LoVo (cell line): ENCODE measurements at places on chromosomes 5 and 9.

DNA sequence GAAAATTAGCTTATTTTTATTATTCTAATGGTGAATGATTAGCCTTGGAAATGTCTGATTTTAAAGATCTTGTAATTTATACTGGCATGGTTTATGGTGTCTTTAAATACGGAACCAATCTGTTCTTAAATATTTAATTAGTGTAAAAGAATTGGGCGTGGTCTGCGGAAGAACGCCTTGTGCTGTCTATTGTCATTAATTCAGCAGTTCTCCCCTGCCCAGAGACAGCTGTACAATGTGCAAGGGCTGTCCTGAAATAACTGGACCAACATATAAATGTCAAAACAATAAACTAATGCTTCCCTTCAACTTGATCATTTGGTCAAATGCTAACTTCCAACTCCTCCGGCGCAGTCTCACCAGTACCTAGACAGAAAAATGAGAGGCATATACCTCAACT, 124.3 kb downstream of the CCDC192 start:
- DNase-seq = no peak

- no peak for DNase-seq
These were observed 10.3 kb upstream of the RIOK2 start for GRCh38 chr5:97193355-97193688.

- no peak for DNase-seq
These were observed 129.8 kb upstream of the ZNF366 start for GRCh38 chr5:72637058-72637457.

DNA sequence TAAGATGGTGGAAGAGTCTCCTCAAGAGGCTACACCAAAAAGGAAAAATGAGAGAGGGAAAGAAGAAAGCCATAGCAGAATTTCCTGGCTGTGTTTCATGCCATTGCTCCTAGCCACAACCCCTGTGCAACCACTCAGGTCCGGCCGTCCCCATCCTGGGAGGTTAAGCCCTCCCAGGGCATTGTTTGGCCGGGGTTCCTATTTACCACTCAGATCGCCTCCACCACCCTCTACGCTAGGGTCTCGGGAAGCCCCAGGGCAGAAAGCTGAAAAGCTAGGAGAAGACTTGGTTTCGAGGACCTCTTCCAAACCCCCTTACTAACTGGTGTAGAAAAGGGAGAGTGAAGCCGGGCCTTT, 715 bp downstream of the RC3H2 start:
- peak; percentile 17 for DNase-seq

GRCh38 chr5:148991566-148991965, 71.3 kb downstream of the SH3TC2 start:
- DNase-seq = no peak

DNA sequence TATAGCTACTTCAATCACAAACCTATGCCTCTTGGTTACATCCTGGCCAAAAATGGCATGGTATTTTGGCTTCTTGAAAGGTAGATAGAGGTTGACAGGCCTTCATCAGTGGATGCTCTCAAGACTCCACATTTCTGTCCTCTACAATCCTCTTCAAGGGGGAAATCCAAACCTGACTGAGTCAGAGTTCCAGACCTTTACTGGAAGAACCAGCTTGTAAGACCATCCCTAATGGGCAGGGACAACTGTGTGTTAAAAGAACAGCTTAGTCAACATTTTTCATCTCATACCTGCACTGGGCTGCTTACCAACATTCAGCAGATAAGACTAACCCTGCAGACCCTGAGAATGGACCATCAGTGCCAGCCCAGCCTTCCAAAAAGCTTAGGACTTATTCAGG, 155.7 kb downstream of the CDK5RAP2 start:
- DNase-seq = no peak

DNA sequence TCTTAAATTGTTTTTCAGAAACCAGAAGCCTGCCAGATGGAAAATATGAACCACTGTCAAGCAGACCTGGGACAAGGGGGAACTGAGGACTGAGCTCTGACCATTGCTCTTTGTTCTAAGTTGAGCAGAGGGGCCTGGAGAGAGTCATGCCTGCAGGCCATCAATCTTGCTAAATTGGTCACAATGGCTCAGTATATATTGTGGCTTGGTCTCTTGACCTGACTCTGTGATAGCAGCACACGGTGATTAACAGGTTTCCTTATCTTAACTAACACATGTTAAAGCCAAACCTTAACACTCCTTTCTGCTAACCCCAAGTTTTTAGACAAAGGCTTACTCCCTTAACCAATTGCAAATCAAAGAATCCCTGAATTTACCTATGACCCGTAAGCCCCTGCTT, 1281.2 kb upstream of the NUDT12 start:
- no peak for DNase-seq

DNA sequence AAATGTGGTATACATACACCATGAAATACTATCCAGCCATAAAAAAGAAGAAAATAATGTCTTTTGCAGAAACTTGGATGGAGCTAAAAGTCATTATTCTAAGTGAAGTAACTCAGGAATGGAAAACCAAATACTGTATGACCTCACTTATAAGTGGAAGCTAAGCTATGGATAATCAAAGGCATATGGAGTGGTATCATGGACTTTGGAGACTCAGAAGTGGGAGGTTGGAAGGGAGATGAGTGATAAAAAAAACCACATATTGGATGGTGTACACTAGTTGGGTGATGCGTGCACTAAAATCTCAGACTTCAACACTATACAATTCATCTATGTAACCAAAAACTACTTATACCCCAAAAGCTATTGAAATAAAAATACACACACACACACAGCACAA, 24.5 kb downstream of the ADAMTS12 start:
- no peak for DNase-seq

- DNase-seq = no peak
These were observed 5.2 kb upstream of the FCHSD1 start for GRCh38 chr5:141656396-141656795.

DNA sequence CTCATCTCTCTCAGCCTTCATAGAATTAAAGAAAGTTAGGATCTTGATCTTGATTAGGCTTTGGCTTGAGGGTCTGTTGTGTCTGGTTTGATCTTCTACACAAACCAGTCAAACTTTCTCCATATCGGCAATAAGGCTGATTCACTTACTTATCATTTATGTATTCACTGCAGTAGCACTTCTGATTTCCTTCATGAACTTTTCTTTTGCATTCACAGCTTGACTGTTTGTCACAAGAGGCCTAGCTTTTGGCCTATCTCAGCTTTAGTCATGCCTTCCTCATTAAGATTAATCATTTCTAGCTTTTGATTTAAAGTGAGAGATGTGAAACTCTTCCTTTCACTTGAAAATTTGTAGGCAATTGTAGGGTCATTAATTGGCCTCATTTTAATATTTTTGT, 62.8 kb downstream of the SH3RF2 start:
- DNase-seq = no peak

- DNase-seq = no peak
These were observed 12.2 kb upstream of the CLPTM1L start for GRCh38 chr5:1356873-1357787.

GRCh38 chr5:96930058-96930457, 5.8 kb upstream of the LNPEP start:
- DNase-seq = no peak

DNA sequence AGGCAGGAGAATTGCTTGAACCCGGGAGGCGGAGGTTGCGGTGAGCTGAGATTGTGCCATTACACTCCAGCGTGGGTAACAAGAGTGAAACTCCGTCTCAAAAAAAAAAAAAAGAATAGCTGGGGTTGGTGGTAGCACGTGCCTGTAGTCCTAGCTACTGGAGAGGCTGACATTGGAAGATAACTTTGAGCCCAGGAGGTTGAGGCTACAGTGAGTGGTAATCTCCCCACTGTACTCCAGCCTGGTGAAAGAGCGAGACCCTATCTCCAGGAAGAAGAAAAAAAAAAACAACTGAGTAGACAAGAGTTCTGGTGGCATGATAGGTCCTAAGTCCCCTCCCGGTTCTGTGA, 26.3 kb downstream of the GOLGA2 start:
- no peak for DNase-seq

DNA sequence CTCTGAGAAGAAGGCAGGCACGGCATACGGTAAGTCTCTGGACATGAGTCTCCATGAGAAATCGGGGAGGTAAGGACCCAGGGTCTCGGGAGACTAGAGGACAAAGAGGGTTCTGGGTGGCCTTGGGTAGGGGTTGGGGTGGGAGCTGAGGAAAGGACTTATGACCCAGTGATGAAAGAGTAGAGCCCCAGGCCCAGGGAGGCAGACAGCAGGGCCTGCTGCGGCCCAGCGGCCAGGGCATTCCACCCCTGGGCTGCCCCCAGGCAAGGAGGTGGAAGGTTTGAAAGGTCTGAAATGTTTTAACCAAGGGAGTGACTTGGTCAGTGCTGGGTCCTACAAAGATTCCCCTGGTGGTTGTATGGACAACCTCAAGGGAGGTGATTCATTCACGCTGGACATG, 89.1 kb downstream of the CRB2 start:
- no peak for DNase-seq

DNA sequence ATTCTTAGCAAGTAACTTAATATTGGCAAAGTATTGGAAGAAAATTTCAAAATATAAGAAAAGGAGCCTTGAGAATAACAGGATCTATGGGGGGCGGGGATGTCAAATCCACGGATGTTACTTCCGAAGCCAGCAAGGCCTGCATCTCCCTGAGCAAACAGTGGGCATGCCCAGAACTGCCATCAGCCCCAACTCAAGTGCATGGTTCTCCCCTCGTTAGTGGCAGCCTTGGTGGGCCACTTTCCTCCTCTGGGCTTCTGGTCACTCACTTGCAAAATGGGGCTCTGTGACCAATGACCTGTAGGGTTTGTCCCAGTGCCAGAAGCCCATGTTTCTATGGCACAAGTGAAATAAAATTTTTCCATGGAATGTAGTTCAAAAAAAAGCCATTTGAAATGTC, 27.2 kb upstream of the MED10 start:
- DNase-seq = no peak

DNA sequence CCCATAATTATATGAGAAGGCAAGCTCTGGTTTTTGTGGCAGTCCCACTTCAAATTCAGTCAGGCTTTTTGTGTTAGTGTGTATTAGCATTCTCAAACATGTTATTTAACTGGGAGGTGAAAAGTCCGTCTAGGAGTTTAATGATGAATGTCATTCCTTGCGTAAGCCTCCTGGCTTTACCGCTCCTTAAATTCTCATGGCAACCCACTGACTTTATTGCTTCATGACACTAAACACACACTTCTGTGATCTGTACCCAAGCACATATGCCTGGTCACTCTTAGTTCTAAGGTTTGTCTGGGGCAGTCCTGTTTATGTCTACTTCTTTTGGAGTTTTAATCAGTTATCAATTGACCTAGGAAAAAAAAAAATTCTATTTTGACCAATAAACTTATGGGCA, 677.9 kb upstream of the DMAC1 start:
- no peak for DNase-seq

GRCh38 chr5:126056352-126056751, 366.9 kb upstream of the GRAMD2B start:
- DNase-seq = no peak

DNA sequence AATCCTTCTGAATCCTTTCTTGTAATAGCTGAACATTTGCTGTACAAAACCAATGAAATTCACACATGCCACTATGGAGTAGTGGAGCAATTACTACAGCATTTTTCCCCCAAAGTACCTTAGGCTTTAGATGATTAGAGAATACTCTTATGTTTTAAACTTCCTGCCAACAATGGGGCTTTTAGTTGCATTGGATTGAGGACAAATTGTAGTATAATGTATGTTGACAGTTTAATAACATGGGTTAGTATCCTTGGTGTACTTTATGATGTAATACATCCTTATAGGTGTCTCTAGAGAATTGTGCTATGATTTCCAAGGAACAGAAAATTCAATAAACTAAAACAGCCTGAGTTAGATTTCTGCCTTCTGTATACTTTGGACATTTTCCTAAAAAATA, 422.7 kb upstream of the GRAMD2B start:
- DNase-seq = no peak

GRCh38 chr9:34377404-34377746, 677 bp upstream of the MYORG start:
- no peak for DNase-seq

DNA sequence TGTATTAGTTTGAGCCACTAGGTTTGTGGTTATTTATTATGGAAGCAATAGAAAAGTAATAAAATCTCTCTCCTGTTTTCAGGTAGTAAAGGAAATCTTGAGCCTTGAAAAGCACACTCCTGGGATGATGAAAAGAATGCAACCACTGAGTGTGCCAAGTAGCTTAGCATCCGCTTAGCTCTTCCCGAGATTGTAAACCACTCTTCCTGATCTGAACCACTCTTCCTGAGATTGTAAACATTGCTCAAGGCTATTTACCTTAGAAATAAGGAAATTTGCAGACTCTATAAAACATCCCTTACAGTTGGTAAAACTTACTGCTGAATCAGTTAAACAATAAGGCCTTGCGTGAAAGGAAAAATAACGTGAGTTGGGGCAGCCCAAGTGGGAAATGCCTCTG, 17.4 kb upstream of the IL33 start:
- DNase-seq = peak; percentile 29

DNA sequence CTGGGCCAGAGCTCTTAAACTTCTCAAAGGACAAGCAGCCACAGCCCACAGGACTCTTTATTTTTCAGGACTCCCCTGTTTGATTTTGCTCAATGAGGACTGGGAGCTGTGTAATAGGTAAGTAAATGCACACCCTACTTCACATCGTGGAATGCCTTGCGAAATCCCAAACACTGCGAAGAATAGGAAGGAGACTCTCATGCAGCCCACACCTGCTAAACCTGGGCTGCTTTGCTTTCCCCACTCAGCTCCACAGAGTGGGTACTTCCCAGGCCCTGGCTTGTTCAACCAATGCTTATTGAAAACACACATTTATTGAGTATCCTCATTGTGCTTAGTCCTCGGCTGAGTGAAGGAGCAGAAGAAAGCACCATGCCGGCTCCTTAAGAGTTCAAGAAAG, 103.3 kb upstream of the FSTL4 start:
- no peak for DNase-seq

GRCh38 chr5:32960340-32961058, 249.4 kb downstream of the NPR3 start:
- no peak for DNase-seq

- no peak for DNase-seq
These were observed 469.9 kb downstream of the ARHGEF28 start for GRCh38 chr5:74095871-74096270.

DNA sequence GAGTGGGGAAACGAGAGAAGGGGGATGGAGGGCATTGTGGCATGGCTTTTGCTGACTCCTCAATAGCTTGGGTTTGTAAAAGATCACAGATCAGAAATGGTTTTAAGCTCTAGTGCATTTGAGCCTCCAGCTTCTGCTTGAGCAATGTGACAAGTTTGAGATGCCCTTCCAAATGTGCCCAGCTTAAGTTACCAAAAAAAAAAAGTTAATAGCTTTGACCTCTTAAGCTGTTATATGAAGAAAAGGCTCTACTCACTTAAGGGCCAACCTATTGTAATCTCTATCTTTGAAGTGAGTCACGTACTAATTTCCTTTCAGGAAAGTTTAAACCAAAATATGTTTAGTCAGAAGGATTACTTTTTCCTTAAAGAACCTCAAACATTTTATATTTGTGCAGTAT, 428.8 kb upstream of the ACTBL2 start:
- no peak for DNase-seq
